ENCODE measurements at places on chromosomes 2 and 18.

GRCh38 chr2:68569604-68570003 is 73.8 kb upstream of the PROKR1 start:
- DNase-seq = no peak

GRCh38 chr2:97701851-97702465 is 11.4 kb upstream of the ZAP70 start:
- DNase-seq = no peak

GRCh38 chr2:120887741-120888231 is 152.1 kb downstream of the GLI2 start:
- DNase-seq = no peak

- no peak for DNase-seq
Observed at GRCh38 chr2:33277002-33277426, 199.4 kb upstream of the RASGRP3 start.

DNA sequence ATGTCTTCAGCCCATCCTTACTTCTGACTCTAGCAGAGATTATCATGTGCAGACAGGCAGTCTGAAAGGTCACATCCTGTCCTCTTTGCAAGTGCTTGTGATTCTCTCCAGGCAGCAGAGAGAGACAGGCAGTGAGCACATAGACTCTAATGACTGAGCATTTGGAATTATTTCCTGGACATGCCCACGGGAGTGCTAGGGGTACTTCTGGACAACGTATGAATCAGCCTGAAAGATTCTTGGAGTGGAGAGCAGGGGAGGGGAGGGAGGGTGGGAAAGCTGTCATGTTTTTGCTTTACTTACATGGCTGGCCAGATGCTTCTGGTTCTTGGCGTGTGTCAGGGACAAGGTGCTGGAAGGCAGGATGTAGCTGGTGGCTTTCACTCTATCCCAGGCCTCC is 150.6 kb downstream of the RIF1 start:
- DNase-seq = no peak

- DNase-seq = no peak
Observed at GRCh38 chr18:79740521-79741361, 57.0 kb upstream of the KCNG2 start.

- DNase-seq = no peak
Observed at GRCh38 chr2:232339121-232340081, 39.1 kb upstream of the ALPP start.

DNA sequence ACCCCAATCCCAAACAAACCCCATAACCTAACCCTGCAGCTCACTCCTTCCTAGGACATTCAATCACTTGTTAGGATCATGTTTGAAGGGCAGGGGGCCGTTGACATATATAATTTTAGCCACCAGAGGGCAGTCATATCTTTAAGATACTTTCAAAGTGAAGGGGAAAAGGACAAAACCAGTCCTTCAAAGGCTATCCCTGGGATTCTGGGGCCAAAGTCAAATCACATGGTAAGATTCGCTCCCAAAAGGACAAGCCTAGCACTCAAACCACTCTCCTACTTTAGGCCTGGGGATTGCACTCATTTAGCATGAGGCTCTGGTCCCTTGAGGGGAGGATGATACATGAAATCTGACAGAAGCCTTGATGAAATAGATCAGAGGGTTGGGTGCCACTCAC is 44.6 kb downstream of the HAUS1 start:
- DNase-seq = peak; percentile 67

DNA sequence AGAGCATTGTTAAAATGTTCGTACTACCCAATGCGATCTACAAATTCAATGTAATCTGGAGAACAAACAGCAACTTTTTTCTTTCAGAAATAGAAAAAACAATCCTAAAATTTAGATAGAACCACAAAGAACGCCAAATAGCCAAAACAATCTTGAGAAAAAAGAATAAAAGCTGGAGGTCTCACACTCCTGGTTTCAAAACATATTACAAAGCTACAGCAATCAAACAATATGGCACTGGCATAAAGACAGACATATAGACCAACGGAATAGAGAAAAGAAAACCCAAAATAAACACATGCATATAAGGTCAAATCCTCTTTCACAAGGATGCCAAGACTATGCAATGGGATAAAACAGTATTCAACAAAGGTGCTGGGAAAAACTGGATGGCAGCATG is 74.5 kb downstream of the MAP4K3 start:
- DNase-seq = no peak
